Smooth muscle cell of the pulmonary artery (primary cell): ENCODE measurements at places on chromosomes 6 and 20. TPM values are rescaled to one million over a fixed set of nuclear protein-coding genes. Genes with fewer than 3 reads are reported as not detected.

The TTK gene
- total RNA-seq = 2.5 and 7.7 TPM in 2 replicates

The LHFPL5 gene
- not detected in 2 replicates for total RNA-seq

The C6orf132 gene
- 0.66 and 2.5 TPM in 2 replicates for total RNA-seq

The SLC26A8 gene
- under 0.01 and 0.07 TPM in 2 replicates for total RNA-seq

The RBM24 gene
- total RNA-seq = 2.9 and 6.3 TPM in 2 replicates

The EDN3 gene
- total RNA-seq = not detected in 2 replicates

The ZSCAN16 gene
- 1.7 and 2.2 TPM in 2 replicates for total RNA-seq

The CNKSR3 gene
- total RNA-seq = 2.5 and 5.6 TPM in 2 replicates

The BMP6 gene
- 38.6 and 57.1 TPM in 2 replicates for total RNA-seq

The PTCHD4 gene
- 4.4 and 6.2 TPM in 2 replicates for total RNA-seq

The CCR6 gene
- not detected in 2 replicates for total RNA-seq

The CHRNA4 gene
- not detected in 2 replicates for total RNA-seq

The LCA5 gene
- total RNA-seq = 4.3 and 6.1 TPM in 2 replicates

The IL17A gene
- not detected in 2 replicates for total RNA-seq

The SYNGAP1 gene
- 10.5 and 16.1 TPM in 2 replicates for total RNA-seq

The CFAP61 gene
- total RNA-seq = not detected in 2 replicates

The ZNF831 gene
- total RNA-seq = not detected in 2 replicates

The EMILIN3 gene
- total RNA-seq = under 0.01 TPM in 1 of 2 replicates, not detected in the other

The SIRPG gene
- not detected in 2 replicates for total RNA-seq

The MCHR2 gene
- not detected in 2 replicates for total RNA-seq

The ULBP1 gene
- 0.07 and 0.17 TPM in 2 replicates for total RNA-seq

The PAK5 gene
- 0.03 TPM in 1 of 2 replicates, not detected in the other for total RNA-seq

The TRIM31 gene
- total RNA-seq = not detected in 2 replicates
